ENCODE measurements at places on chromosomes 5 and 9.

DNA sequence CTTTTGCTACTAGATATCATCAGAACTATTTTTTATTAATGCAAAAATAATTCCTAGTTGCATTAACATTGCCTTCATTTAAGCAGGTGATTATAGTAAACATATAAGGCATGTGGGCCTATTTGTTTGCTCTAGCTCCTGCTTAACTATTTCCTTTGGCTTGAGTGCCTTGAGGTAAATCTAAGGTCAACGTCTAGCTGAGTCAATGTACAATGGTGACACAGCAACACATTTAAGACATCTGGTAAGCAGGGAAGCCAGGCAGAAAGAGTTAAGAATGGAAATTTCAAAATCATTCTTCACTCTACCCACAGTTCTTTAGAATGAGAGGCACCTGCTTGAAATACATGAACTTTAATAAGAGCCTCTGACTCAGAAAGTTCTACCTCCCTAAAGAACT, 111.9 kb upstream of the FST start:
- no peak for DNase-seq

DNA sequence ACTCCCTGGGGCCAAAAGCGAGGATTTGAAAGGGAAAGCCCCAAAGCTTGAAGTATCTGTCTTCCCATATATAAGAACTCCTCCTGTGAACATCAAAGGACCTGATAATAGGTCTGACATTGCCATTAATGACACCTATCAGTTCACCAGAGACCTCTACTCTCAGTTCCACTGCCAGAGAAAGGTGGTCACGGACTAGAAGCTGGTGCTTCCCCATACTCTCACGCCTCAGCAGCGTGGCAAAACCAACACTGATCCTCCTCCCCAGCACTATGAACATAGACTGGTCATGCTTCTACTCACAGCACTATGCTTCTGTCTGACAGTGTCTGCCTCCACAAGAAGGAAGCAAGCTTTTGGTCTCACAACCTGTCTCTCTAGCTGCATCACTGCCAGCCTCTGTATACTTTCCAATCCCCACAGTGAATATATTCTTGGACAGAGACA, 37.9 kb downstream of the NRG2 start:
- no peak for DNase-seq

- DNase-seq: no peak
Measured at GRCh38 chr9:18910916-18911315, 122.1 kb downstream of the SAXO1 start.

GRCh38 chr9:90053027-90053426, 448.2 kb downstream of the GADD45G start:
- no peak for DNase-seq

DNA sequence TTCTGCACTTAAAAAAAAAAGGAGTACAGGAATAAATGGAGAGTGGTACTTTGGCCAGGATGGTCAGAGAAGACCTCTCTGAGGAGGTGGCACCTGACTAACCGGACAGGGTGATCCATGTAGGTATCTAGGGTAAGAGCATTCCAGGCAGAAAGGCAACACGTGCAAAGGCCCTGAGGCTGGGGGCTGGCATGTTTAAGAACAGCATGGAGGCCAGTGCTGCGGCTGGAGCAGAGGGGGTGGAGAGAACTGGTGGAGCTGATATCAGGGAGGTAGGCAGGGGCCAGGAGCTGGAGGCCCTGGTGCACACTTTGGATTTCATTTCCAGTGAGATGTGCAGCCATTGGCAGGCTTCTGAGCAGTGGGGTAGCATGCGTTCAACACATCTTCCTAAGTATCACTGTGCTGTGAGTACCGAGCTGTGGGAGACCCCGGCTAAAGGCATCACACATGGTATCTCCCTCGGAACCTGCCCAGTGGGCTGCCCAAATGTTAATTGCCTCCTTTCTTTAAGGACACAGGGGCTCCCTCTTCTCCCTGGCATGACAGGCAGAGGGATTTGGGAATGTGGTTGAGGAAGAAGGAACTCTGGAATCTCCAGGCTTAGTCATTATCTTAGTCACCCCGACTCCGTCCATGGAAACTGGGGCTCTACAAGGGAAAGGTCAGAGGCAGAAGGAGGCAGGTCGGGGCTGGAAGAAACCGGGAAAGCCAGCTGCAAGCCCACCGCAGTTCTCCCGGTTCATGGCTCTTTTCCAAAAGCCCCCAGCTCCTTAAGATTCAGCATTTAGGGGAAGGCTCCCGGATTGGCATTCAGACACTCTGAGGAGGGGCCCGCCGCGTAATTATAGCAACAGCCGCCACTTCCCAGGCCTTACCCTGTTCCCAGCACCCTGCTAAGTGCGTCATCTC, 18.6 kb downstream of the SLC6A7 start:
- no peak for DNase-seq

DNA sequence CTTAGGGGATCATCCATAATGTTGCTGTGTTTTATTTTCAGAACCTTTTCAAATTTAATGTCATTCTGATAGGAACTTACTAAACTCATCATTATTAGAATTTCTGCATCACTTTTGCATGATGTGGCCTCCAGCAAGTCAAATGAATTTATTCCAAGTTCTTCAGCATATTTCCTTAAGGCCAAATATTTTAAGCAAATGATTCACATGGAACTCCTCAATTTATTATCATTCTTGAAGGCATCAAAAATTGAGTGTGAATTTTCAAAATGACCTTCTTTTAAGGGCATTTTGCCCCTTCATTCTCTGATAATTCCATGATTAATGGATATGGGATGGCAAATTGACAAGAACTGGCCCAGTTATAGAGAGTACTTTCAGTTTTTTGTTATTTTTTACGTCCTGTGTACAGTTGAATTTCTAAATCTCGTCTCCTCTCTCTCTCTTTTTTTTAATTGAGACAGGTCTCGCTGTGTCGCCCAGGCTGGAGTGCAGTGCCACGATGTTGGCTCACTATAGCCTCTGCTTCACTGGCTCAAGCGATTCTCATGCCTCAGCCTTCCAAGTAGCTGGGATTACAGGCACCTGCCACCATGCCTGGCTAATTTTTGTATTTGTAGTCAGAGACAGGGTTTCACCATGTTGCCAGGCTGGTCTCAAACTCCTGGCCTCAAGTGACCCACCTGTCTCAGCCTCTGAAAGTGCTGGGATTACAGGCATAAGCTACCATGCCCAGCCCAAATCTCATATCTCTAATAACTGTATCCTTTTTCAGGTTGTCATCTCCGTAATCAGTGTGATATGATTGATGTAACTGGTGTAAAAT, 29.1 kb downstream of the GPR21 start:
- DNase-seq: no peak

DNA sequence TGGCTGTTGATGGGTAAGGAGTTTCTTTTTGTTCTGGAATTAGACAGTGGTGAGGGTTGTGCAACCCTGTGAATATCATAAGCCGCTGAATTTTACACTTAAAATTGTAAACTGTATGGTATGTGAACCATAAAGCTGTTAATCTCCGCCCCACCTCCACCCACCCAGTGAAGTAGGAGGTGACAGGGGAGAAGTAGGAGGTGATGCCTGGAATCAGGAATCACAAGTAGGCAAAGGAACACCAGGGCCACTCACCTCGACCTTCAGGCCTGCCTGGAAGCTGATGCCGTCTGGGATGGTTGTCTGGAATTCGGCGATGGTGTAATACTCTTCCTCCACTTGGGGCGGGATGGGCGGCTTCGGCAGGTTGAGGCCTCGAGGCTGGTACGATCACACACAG, 62.3 kb upstream of the UBTD2 start:
- DNase-seq: no peak

- no peak for DNase-seq
Measured at GRCh38 chr5:14756478-14756877, 92.0 kb downstream of the OTULIN start.

DNA sequence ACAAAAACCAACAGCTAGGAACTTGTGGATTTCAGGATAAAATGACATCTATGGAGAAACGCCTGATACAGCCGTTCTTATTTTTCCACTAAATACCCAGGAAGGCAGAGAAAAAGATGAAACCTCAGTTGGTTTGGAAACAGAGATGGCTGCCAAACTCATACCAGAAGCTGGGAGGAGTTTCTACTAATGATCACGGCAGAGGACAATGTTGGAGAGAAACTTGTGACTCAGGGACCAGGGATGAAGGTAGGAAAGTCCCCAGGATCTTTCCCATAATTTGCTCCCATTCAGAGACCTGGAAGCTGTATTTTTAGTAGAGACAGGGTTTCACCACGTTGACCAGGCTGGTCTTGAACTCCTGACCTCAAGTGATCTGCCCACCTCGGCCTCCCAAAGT, 187.1 kb upstream of the IER5L start:
- DNase-seq: no peak
